Dorsolateral prefrontal cortex (tissue), 122 donors: ENCODE measurements at places on chromosomes 16 and 17.

DNA sequence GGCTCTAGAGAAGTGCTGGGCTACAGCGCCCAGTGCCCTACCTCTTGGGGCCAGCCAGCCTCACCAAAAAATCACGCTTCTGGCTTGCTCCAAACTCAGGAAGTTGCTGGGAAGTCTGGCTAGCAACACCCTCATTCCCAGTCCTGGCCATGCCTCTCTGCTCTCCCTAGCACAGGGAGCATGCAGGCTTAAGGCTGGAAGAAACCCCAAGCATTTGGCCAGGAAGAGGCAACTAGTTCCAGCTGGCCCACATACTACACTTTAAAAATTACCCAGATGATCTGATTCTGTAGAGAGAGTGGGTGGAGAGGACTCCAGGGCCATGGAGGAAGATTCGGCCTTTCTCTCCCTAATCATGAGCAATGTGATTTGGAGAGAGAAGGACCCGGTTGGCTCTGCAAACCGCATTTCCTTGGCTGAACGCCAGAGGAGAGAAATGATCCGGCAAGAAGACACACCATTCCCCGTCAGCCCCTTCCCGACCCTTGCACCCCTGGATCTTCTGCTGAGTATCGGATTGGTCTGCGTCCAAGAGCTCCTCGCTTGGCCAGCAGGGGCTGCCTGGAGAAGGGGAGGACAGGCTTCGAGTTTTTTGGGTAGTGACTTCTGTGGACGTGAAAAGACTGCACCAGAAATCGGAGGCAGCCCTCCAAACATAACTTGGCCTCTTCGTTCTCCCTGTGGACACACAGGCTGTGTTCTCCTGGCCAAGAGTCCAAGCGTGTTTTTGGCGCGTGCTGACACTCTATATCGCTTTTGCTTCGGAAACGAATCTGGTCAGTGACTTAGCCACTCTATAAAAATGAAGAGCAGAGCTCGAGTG is 406.3 kb downstream of the WWOX start:
- DNase-seq = no peak

- no peak for DNase-seq
Observed at GRCh38 chr16:27096375-27096774, 29.6 kb downstream of the C16orf82 start.

GRCh38 chr17:17067257-17067656 is 25.0 kb downstream of the MPRIP start:
- no peak for DNase-seq

DNA sequence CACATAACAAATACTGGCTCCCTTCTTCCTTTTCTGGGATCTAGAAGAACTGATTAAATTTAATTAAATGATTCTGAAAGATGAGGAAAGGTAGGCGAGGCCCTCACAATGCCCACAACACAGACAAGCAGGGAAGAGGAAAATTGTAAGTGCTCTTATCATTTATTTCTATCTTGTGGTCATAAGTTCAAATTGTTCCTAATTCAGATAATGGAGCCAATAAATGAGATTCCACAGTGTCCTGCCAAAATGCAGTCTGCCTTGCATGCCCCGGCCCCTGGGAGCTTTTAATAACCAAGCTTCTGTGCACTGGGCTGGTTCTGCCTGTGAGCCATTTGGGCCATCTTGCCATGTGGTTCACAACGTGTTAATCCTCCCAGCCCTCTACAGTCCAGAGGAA is 97.0 kb downstream of the CMC2 start:
- DNase-seq = no peak

DNA sequence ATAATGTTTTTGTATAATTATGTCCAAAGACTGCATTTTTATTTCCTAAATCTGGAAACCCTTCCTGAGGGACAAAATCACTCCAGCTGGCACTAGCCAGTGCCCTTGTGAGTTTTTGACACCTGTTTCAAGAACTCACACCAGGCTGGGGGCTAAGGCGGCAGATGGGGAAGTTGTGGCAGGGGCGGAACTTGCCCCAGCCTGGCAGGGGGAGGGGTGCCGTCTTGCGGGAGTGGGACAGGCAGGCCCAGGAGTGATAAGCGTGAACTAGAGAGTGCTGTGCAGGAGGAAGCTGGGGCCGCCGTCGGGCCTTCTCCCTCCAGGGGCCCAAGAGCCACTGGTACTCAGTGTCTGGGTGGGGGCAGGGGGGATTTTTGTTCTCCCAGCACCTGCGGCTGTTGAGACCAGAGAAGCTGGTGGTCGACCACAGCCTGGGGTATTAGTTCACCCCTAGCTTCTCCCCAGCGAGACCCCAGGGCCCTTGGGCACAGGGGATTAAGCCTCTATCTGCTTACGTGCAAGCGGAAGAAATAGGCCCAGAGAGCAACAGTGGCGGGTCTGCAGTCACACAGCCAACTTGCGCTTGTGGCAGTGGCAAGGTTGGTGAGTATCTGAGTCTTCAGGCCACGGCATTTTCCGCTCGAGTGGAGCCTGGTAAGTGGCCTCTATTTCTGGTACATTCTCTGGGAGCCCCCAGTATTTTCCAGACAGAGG is 40.2 kb upstream of the PLCG2 start:
- DNase-seq = peak; percentile 52

DNA sequence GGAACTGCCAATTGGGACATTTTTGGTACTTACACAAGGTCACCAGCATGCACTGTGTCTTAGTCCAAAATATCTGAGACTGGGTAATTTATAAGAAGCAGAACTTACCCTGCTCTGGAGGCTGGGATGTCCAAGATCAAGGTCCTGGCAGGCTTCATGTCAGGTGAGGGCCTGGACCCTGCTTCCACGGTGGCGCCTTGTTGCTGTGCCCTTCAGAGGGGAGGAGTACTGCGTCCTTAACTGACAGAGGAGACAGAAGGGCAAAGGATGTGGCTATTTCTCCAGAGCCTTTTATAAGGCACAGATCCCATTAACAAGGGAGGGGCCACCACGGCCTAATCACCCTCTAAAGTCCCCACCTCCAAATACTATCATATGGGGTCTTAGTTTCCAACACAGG is 178.9 kb downstream of the C16orf95 start:
- DNase-seq = no peak

DNA sequence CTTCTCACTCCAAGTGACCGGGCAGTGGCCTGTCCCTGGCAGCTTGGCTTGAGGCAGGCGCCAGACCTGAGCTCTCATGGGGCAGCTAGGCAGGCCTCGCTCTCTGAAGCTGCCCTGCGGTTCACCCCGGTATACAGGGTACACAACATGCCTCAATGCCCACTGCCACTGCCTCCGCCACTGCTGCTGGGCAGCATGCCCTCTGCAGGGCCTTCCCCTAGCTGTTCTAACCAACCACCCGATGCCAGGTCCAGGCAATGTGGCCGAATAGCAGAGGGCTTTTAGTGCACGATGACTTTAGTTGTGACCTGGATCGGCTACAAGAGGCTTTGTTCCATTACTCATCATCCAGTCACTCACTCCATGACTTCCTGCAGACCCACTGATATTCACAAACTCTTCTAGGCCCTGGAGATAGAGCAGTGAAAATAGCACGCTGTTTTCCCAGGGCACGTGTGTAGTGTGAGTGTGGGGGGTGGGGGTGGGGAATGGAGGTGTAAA is 19.7 kb downstream of the CDC42EP4 start:
- DNase-seq = peak; percentile 53

- no peak for DNase-seq
Observed at GRCh38 chr16:82935766-82936165, 309.0 kb downstream of the CDH13 start.

GRCh38 chr16:85369741-85370528 is 243.2 kb upstream of the GSE1 start:
- no peak for DNase-seq

DNA sequence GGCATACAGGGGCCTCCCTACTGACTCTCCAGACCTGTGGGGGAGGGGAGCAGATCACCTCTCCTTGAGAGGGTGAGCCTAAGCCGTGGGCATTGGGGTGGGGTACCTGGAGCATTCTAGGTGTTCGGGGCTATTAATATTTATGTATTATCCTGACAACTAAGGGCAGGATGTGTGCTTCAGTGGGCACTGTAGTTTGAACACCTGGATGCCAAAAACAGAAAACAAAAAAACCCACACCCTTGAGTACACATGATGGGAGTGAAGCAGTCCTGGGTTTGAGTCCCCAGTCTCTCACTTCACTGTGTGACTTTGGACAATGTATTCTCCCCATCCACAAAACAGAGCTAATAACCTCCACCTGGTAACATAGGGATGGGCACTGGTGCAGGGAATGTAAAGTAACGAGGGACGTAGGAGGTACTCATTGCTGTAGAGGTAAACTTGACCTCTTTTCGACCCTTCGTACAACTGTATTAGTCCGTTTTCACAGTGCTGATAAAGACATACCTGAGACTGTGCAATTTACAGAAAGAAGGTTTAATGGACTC is 257.8 kb downstream of the CPPED1 start:
- DNase-seq = no peak

GRCh38 chr16:85778873-85779272 is 20.5 kb downstream of the EMC8 start:
- no peak for DNase-seq

- no peak for DNase-seq
Observed at GRCh38 chr16:8194794-8195193, 395.5 kb downstream of the TMEM114 start.

- no peak for DNase-seq
Observed at GRCh38 chr16:55643161-55643970, 12.4 kb upstream of the SLC6A2 start.

- DNase-seq = no peak
Observed at GRCh38 chr16:5065813-5066212, at the start of gene C16orf89. TSS of gene C16orf89 (minus strand) at chr16:5065956. CDS start at chr16:5065908, 48 bp downstream.

- no peak for DNase-seq
Observed at GRCh38 chr16:23107936-23108335, 41.3 kb downstream of the USP31 start.

DNA sequence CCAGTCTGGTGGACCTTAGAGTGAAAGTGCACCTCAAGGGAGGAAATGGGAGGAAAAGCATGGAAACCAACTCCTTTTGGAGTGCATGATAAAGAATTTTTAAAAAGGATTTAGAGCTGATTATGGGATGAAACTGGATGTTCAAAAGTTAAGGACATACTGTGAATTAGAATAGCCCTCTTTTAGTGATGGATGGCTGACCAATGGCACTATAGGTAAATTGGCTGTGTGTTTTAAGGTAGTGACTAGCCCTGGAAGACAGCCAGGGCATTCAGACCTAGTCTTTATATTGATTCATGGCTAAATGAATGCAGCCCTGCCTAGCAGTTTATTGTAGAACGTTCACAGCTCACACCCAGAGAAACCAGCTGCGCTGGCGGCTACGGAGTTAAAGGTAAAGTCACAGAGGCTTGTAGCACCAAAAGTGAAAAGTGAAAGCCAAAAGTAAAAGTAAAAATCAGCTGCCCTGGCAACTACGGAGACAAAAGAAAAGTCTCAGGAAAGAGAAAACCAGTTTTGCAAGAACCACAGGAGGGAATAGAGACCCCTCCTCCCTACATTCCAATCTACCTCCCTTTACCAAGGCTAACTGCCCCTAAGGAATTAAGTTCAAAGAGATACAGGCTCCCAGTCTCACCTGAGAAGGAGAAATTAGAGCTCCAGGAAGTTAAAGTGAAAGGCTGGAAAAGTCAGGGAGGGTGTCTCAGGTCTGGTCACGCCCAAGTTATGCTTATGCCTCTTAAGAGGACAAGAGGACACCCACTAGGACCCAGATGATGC is 21.8 kb downstream of the ACSM1 start:
- DNase-seq = no peak

GRCh38 chr17:82051776-82052637 is at the start of the genes GPS1 and RFNG:
TSS of gene GPS1 (plus strand) at chr17:82051898. CDS start at chr17:82051932, 34 bp downstream.
TSS of gene RFNG (minus strand) at chr17:82051811. CDS start at chr17:82051766, 45 bp downstream.
- DNase-seq = peak; percentile 64

- DNase-seq = no peak
Observed at GRCh38 chr16:54286090-54286365, 559 bp downstream of the IRX3 start.

GRCh38 chr16:24062270-24062817 is 193.8 kb upstream of the CACNG3 start:
- no peak for DNase-seq

DNA sequence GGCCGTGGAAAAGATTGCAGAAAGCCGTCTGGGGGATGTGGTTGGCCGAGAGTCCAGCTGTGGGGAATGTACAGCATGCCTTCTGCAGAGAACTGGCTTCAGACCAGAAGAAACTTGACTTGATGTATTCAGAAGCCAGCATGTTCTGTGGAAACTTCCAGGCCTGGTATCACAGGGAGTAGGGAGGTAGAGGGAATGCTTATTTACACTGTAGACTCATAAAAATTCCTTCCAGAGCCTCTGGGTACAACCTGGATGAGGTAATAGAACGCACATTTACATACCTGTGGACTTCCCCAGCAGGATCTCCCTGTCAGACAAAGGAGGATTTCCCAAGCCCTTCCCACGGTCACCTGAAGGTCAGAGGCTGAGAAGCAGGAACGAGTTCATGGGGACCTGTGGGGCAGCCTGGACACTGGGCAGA is 11.8 kb upstream of the GAS7 start:
- no peak for DNase-seq

- no peak for DNase-seq
Observed at GRCh38 chr17:10010752-10011151, 105.7 kb upstream of the RCVRN start.
